ENCODE measurements at places on chromosomes 2 and 18.
A peak's percentile ranks its signal among the peaks of the same experiment; 100 is the strongest.

DNA sequence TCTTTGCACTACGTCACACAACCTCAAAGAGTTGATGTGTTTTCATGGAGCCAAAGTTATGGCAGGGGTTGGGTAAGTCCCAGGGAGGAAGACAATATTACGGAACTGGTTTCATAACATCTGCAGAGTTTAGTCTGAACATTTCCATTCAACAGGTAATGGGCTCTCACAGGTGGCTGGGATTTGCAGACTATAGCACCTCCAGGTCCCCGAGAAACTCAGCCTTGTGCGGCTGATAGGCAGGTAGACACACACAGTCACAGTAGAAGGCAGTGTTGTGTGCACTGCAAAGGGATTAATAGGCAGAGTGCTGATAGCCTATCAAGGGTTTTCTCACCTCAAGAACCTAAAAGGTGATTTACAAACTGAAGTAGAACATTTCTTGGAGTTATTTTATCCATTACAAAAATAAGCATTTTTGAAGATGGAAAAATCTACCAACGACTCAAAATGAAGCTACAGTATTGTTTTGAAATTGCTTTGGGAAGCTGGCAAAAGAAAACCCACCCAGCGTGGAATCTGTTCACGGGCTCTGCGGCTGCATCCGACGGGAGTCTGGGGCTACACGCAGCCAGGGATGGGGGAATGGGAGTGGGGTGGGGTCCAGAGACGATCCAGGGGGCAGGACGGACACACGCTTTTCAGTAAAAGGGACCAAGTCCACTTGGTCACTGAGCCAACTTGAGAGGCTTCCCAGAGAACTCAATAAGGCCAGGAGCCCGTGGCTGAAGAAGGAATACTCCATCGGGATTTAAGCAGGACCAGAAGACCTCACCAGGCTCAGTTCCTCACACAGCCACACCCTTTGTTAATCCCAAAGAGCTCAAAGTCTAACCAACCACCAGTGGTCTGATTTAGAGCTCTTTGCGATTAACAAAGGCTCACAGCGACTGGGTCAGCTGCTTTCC is 82.9 kb downstream of the CHRNA1 start:
- no peak for DNase-seq

GRCh38 chr2:12935222-12935621 is 218.5 kb downstream of the TRIB2 start:
- DNase-seq = no peak

DNA sequence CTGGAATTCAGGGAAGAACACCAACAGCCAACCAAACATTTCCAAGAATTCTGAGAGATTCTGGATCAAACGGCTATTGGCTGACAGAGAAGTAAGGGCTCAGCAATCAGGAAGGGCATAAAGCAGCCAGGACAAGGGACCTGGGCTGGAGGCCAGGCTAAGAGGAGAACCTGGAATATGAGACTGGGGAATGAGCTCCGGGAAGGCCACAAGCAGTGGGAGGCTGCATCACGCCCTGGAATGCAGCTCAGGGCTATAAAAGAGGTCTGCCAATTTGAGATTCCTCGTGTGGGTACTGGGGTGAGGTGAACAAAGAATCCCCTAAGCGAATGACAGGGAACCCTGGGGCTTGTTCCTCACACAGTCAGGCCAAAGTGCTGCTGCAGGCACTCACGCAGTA is 60.4 kb downstream of the ANO7 start:
- DNase-seq = no peak

- no peak for DNase-seq
Measured at GRCh38 chr2:70983506-70984227, 5.2 kb downstream of the ANKRD53 start.

DNA sequence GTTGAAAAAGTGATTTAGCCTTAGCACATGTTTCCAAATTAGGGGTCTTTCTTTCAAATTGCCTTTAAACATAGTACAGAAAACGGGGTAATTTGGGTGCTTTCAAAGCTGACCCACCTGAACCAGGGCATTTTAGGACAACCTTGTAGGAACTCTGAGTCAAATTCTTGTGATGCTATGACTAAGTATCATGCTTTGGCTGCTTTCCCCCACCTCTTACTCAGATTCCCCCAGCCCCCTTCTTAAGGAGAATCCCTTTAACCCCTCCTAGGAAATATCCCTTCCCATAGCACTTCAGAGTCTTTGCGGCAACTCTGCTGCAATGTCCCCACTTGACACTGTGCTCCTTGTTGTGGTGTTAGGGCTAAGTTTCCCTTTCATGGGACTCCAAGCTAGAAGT is 18.6 kb upstream of the KLF7 start:
- DNase-seq = no peak

GRCh38 chr2:136448986-136449780 is 316.2 kb upstream of the THSD7B start:
- DNase-seq = no peak

DNA sequence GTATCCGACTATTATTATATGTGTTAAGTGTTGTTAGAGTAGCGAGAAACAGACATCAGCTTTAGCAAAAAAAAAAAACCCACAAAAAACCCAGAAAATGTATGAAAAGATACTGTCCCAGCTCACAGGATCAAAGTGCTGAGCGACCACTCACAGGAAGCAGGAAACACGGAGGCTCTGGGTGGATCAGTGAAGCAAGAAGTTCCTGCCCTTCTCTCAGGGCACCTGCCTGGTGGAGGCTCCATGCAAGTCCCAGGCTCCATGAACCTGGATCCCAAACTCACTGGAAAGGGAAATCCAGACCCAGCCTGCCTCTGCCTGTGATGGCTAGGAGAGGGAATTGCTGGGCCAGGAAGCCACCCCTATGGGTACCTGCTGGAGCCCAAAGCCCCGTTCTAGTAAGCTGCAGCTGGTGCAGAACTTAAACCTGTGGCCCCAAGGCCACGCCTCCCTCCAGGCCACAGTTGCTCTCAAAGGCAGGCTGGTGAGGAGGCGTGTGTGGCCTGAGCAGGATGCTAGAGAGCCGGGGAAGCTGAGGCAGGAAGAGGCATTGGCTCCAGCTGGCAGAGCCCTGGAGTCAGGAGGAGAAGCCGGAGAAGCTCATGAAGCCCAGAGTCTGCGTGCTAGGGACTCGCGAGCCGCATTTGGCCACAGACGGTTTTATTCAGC is 63.5 kb upstream of the TAF1B start:
- no peak for DNase-seq

GRCh38 chr2:46062637-46063412 is 234.4 kb upstream of the EPAS1 start:
- peak; percentile 85 for DNase-seq

DNA sequence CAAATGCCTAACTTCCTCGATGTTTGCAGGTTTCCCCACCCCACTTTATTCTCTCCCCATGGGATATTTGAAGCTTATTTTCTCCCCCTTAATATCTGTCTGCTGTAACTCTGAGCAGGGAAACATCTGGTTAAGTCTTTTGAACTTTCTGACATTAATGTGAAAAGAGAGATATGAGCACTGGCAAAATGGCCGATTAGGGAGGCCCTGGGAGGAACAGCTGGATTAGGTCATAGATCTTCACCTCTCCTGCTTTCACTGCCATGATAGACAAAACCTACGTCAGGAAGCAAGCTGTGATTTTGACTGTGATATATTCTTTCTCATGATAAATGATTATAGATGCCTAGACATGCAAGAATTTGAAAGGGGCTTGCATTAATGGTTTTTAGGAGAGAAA is 43.6 kb downstream of the LYPD6B start:
- DNase-seq = peak; percentile 32

GRCh38 chr2:36477746-36478145 is 120.2 kb downstream of the FEZ2 start:
- DNase-seq = no peak

DNA sequence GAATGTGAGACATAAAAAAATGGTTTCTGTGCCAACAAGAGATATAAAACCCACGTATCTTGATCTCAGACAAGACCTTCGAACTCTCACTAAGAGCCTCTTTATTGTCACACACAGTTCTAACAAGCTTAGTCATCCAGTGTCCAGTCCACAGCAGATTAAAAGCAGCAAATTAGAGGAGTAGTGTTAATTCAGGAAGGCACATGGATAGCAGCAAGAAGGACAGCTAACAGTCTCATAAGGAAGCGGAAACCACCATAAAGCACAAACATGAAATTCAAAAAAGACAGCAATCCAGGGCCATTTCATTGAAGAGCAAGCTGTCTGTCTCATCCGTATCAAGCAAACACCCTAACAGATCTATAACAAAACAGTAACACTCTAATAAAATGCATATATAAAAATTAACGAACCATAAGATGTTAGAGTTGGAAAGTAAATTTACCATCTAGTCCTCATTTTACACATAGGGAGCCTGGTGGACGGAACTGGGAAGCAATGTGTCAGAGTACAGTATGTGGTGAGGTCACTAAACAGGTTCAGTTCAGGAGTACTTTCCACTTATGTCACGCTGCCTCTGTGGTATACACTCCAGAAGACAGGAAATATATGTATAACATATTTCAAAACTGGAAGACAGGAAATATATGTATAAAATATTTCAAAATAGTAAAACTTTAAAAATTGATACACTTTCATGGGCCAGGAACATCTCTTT is 18.3 kb downstream of the AAK1 start:
- DNase-seq = no peak

- DNase-seq = no peak
Measured at GRCh38 chr18:12820506-12820905, 63.5 kb downstream of the PTPN2 start.

DNA sequence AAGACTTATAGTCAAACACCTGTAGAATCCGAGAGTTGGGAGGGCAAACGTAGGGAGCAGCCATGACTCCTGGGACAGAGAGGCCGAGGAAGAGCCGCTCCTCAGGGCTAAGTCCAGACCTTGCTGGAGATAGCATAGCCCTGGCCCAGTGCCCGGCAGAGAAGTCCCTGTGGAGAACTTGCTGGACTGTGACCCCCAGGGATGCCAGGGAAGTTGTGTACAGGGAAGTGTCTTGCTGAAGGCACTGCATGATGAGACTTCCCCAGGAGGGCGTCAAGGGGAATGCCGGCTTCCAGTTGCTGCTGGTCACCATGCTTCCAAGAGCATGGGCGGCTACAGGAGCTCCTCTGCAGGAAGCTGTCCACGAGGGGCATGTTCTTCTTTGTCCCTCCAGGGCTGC is 8.6 kb upstream of the CNDP1 start:
- no peak for DNase-seq

DNA sequence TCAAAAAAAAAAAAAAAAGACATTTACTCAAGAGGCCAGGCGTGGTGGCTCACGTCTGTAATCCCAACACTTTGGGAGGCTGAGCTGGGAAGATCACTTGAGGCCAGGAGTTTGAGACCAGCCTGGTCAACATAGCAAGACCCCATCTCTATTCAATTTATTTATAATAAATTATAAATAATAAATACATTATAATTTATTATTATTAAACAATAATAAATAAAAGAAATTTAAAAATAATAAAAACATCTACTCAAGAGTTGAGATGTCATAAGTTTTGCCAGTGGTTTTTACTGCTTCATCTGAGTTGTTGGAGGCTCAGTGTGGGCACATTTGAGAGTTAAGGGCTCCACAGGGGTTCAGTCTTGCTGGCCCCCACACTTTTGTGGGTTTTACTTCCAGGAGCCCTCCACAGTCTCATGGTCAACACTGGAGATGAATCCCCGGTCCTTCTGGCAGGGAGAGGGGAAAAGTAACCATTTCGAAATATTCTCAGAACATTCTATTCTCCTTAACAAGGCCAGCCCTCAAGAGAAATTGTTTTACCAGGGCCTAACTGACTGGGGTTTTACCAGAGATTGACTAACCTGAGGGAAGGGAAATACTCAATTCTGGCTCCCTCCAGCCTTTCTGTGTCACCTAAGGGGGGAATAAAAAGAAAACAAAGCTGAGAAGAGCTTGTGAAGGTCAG is 51.6 kb upstream of the NCOA1 start:
- DNase-seq = no peak

DNA sequence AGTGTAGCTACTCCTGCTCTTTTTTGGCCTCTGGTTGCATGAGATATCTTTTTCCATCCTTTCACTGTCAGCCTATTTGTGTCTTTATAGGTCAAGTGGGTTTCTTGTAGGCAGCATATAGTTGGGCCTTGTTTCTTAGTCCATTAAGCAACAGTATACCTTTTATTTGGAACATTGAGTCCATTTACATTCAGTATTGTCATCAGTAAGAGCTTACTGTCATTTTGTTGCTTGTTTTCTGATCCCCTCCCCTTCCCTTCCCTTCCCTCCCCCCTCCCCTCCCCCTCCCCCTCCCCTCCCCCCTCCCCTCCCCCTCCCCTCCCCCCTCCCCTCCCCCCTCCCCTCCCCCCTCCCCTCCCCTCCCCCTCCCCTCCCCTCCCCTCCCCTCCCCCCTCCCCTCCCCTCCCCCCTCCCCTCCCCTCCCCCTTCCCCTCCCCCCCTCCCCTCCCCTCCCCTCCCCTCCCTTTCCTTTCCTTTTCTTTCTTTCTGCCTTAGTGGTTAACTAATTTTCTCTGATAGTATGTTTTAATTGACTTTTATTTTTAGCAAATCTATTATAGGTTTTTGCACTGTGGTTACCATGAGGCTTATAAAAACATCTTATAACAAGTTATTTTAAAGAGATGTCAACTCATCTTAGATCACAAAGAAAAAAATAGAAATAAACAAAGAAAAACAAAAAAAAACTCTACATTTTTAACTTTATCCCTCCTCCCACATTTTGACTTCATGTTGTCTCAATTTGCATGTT is 13.2 kb upstream of the DCDC2C start:
- DNase-seq = no peak

- DNase-seq = no peak
Measured at GRCh38 chr2:233012301-233012971, 620 bp downstream of the NGEF start.

DNA sequence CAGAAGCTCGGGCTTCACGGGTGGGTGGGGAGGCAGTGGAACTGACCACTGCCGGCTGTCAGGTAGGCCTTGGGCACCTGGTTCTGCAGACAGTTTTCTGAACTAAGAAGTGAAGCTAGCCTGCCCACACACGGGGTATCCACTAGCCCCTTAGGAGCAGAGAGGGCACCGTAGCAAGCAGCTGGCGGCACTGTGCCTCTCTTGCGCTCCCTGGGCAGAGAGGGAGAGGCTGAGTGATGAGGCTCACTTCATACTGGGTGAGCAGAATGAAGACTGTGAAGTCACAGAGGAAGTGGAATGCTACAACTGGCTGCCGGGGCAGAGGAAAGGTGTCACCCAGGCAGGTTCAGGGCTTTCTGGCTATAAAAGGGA is 753 bp downstream of the ITPRIPL1 start:
- DNase-seq = no peak

- DNase-seq = no peak
Measured at GRCh38 chr2:203623096-203623495, 83.3 kb upstream of the CD28 start.

- peak; percentile 29 for DNase-seq
Measured at GRCh38 chr2:196066291-196067087, 2.1 kb downstream of the DNAH7 start.

DNA sequence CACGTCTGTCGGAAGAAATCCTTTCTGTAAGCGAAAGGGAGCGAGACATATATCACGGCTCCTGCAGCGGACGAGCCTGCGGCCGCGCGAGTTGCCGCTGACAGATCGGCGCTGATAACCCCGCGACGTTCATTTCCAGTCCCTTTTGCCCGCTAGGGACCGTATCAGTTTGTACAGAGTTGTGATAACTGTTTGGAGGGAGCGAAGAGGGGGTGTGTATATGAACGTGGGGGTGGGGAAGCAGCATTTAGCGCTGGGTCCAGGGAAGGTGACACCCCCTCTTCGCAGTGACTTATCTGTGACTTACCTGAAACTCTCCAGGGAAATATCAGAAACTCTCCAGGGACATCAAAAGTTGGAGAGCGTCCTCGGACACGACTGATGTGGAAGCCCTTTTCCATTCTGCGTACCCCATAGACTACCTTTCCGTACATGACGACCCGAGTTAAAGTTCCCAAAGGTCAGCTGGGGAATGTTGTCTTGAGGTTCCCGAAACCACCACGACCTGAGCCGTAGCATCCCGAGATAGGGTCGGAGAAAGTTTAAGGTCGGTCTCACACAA is 948 bp upstream of the GATA6 start:
- DNase-seq = no peak

Measured in left kidney (tissue), 8 donors.